ENCODE measurements at places on chromosomes 2 and 18.

DNA sequence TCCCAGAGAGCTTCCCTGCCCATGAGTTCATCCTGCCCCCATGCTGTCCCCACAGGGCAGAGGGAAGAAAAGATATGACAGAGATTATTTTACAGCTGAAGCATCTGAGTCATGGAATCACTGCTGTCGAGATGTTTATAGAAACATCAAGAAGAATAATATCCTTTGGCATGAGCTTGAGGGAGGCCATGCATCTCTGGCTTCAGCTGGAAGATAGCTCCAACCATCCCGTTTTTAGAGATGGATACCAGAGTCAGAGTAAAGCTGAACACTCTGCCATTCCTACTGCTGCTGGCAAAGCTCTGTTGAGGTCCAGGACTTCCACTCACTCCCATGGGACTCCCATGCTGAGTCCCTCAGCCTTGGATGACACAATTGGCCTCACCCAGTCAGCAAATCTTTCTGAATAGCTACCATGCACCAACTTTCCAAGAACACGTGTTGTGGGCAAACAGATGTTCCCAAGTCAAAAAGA lies 167.8 kb downstream of the TTC32 start:
- peak; percentile 77 for DNase-seq

- DNase-seq = no peak
Observed at GRCh38 chr2:111701266-111701665, 182.7 kb downstream of the ANAPC1 start.

GRCh38 chr18:58100154-58100553 lies 56.1 kb downstream of the NEDD4L start:
- DNase-seq = no peak

GRCh38 chr2:68074050-68074449 lies 11.2 kb upstream of the C1D start:
- DNase-seq = no peak

- DNase-seq = peak; percentile 81
Observed at GRCh38 chr2:188811522-188811921, 162.7 kb upstream of the COL3A1 start.

DNA sequence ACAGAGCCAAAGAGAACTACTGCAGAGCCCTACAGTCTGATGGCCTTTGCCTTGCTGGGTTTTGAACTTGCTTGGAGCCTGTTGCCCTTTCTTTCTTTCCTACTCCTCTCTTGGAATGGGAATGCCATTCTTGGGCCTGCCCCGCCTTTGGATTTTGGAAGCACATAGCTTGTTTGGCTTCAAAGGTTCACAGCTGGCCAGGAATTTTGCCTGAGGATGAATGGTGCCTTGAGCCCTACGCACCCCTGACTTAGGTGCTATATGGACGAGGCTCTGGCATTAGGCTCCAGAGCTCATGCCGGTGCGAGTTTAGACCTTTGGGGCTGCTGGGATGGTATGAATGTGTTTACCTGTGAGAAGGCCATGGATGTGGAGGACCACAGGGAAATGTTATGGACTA lies 663.3 kb upstream of the HS6ST1 start:
- no peak for DNase-seq

GRCh38 chr18:63339920-63340484 lies 20.4 kb upstream of the BCL2 start:
- DNase-seq = peak; percentile 40

GRCh38 chr18:31773774-31774476 lies 13.2 kb upstream of the SLC25A52 start:
- DNase-seq = no peak

DNA sequence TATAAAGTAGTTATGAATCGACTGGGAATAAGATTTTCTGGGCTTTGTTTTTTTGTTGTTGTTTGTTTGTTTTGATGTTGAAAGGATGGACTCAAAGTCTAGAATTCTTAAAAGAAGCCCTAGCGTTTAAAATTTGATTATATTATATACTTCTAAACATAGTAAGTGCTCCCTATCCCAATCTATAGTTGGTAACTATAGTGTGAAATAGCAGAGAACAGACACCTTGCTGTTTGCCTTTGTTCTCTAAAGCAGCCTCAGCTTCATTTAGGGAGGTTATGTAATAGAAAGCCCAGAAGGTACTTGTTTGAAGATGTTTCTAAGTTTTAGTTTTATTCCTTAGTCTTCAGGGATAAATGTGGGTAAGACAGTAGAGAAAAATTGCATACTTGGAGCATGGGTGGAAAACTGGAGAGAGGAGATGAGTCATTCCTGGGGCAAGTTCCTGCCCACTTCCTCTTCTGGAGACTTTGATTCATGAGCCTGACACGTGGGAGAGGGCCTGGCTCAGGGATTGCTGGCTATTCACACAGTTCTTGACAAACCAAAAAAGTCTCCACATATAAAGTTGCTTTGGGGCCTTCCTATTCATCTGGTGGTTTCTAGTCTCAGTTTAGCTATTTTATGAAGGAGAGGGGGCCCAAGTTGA lies 131.9 kb downstream of the MYO1B start:
- peak; percentile 94 for DNase-seq

DNA sequence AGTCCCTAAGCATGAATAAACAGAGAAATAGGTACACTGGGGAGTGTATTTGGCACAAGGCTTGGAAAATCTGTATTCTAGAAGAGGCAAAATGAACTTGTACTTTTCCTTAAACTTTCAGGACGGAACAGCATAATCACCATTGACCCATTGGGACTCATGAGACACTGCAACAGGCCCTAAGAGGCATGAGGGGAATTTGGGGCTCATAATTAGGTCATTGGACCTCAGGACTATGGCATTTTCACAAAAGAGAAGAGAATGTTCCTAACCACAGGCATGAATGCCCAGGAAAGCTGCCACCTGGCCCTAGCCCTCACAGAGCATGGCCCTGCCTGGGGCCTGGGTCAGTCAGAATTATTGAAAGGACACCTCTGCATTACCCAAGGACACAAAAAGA lies 67.9 kb upstream of the PIK3C3 start:
- peak; percentile 54 for DNase-seq

DNA sequence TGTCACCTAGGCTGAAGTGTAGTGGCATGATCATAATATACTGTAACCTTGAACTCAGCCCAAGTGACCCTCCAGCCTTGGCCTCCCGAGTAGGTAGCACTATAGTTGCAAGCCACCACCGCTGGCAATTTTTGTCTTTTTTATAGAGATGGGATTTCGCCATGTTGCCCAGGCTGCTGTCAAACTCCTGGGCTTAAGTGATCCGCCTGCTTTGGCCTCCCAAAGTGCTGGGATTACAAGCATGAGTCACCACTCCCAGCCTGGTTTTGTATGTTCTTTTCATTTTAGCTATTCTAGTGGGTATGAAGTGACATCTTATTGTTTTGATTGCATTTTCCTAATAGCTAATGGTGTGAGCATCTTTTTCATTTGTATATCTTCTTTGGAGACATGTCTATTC lies 11.3 kb upstream of the EXOC6B start:
- DNase-seq = peak; percentile 48
